ENCODE measurements at places on chromosomes 13 and 19.

DNA sequence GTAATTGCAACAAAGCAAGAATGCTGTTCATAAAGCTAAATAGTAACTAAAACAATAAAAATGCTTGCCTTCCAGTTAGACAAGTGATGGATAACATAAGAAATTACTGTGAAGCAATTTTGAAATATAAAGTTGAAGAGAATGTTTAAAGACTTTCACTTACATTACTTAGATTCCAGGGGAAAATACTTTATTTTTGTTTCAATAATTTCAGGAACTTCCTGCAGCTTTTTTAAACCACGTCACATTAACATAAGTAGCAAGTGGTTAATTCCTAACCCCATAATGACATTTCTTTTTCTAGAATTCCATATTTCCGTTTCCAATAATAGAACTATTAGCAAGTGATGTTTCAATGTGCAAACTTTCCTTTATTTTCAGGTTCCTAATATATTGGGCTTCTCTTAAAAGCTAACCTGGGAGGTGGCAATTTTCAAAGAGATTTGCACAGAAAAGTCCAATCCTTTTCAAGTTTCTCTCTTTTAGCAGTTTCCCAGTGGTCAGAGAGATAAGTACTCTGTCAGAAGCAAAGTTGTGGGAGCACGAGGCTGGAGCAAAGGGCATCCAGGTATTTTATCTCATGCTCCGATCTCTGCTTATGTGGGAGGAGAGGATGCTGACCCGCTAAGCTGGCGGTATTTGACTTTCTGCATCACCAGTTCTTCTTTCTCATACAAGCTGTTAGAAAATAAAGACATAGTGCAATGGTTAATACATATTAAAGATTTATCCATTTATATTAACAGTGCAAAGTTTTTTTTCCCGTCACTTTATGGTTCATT, 1025.3 kb downstream of the EFNB2 start:
- no peak for DNase-seq

DNA sequence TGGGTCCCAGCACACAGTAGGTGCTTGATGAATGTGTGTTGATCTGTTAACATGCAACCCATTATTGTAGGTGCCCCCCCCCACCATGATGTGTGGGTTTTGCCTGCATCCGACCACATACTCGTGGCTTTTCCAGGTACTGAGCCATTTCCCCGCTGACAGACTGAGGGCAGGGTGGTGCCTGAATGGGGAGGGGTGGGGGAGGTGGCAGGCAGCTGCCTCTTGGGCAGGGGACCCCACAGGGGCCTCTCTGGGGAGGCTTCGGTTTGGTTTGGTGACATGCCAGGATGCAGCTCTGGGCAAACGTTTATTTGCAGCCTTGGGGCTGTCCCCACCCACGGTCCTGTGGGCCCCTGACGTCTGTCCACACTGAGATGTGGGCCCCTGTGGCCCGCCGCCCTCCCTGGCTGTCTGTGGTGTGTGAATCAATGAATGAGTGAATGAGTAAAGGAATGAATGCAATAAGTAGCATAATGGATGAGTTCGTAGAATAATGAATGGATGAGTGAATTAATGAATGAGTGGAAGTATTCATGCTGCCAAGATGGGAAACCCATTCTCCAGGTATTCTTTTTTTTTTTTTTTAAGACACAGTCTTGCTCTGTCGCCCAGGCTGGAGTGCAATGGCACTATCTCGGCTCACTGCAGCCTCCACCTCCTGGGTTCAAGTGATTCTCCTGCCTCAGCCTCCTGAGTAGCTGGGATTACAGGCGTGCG, 9.0 kb upstream of the JUND start:
- peak; percentile 59 for DNase-seq

DNA sequence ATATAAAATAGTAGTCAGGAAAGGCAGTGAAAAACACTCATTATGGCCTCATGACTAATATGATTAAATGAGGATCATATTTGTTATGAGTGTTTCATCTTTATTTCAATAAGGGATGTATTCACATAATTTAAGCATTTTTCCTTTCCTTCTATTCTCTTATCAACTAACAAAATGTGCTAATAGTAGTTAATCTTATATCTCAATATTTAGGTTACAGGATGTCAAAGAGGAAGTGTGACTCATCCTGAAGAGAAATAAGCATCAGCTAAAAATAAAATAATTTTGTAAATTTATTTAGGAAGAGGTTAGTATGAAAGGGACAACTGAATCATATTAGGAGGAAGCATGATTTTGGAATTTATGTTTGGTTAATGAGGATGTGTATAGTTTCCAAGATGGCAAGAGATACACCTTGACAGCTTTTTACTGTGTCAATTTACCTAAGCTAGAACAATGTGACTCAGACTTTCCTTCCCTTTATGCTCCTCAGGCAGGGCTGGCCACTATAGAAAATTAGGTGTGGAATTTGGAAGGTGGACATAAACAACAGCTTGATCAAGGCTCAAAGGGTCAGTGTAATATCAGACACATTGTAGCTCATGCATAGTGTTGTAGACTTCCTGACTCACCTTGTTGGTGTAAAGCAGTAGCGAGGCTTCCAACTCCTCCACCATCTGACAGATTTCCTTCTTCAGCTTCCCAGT, 172.7 kb downstream of the SLITRK1 start:
- DNase-seq = no peak

- DNase-seq = no peak
Measured at GRCh38 chr13:98885600-98885999, 92.3 kb downstream of the DOCK9 start.

GRCh38 chr13:94033098-94033497, 446.4 kb downstream of the DCT start:
- DNase-seq = no peak

GRCh38 chr19:6911523-6911922, 24.1 kb downstream of the ADGRE1 start:
- DNase-seq = no peak

DNA sequence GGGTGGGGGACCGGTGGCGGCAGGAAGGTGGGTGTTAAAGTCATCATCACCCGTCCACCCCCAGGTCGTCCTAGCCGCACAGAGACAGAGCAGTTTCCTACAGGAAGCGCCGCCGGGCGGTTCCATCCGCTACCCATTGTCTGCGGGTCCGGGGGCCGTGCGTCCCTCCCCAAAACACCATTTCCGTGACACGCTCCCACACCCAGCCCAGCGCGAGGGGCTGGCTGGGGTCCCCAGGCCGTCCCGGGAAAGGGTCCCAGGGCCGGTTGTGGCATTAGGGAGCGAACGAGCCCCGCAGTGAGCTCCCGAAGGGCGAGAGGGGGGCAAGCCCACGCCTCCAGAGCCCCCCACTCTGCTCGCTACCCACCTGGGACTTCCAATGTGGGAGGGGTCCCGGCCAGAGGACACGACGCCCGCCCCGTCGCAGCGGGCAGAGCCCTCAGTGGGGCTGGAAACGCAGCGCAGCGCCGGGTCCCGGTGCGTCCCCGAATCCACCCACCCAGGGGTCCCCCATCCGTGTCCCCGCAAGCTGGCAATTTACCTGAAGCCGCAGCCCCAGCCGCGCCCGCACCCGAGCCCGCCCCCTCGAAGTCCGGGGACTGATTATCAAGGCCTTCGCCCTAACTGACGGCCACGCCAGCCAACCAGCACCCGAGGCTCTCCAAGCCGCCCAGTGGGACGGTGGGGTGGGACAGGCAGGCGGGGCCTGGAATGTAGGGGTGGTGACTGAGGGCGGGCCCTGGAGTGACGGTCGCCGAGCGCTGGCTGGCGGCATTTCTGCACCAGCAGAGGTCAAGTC, at the start of gene KANK3:
KANK3 (minus strand) TSS at position 579 of the 799 bp plus-strand sequence. CDS start 5,434 bp downstream, outside the sequence.
- peak; percentile 71 for DNase-seq

DNA sequence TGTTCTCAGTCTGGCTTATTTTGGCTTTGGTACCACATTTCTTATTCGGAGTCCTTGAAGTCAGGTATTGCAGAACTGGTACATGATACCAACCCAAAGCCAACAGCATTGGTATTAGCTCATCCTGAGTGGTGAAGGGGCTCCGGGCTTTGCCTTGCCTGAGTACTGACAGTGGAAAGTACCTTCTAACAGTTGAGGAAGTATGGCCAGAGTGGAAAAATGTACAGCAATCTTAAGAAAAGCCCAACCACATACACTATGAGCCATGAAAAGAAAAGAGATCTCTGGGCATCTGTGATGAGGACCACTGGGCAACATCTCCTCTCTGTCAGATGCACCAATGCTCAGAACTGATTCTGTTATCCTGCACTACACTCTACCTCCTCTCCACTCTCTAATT, 8.3 kb downstream of the LCP1 start:
- DNase-seq = no peak

DNA sequence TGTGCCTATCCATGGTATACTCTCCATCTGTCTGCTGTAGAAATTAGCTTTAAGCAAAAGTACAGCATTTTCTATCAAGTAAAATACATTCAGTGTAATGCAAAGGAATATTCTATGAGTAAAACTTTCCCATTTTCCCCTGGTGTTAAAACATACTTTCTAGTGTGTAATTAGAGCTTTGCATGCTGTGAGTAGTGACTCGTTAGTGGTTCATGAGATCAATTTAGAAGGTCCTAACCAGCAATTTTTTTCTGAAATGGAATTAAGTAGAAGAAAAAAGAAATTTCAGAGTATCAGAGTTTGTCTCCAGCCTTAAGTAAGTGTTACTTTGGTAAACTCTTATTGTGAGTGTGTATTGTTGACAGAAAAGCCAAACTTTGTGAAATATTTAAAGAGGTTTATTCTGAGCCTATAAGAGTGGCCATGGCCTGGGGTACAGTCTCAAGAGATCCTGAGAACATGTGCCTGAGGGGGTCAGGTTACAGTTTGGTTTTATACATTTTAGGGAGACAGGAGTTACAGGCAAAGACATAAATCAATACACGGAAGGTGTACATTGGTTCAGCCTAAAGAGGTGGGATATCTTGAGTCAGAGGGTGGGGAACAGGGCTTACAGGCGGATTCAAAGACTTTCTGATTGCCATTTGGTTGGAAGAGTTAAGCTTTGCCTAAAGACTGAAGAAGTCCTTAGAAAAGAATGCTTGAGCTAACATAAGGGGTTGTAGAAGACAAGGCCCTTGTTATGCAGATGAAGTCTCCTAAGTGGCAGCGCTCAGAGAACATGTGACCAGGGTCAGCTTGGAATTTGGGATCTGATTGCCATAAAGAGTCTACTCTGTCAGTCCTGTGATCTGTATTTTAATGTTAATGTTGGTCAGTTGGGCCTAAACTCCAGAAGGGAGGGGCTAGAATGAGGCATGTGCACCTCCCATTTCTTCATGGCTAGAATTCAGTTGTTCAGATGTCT, 25.5 kb downstream of the FAM187B start:
- no peak for DNase-seq

GRCh38 chr13:47420568-47420967, 523.7 kb upstream of the HTR2A start:
- DNase-seq = no peak

- DNase-seq = no peak
Measured at GRCh38 chr13:83003185-83003584, 879.1 kb downstream of the SLITRK1 start.

GRCh38 chr19:50639121-50640112, at the start of gene SYT3:
TSS of gene SYT3 (minus strand) at chr19:50639881. CDS start at chr19:50637411, 2,470 bp downstream.
- DNase-seq = no peak

DNA sequence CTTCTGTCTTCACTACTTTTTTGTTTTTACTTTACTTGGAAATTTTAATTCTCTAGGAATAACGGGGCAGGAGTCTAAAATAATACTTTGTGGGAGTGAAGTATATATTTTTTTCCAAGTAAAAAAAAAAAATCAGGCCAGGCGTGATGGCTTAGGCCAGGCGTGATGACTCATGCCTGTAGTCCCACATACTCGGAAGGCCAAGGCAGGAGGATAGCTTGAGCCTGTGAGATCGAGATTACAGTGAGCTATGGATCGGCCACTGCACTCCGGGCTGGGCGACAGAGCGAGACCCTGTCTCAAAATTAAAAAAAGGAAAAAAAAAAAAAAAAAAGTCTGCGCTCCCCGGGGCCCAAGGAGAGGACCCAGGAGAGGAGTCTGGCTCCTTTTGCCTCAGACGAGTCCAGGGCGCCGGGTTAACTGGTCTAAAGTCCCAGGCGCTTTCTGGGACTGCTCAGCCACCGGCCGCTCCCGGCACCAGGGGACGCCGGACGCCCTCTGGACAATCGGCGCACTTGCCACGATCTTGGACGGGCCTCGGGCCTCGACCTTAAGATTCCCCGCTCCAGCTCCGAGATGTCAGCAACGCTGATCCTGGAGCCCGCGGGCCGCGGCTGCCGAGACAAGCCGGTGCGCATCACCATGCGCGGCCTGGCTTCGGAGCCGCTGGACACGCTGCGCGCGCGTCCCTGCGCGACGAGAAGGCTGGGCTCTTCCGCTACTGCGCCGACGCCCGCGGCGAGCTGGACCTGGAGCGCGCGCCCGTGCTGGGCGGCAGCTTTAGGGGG, 2.7 kb upstream of the ZFP82 start:
- DNase-seq = no peak

- no peak for DNase-seq
Measured at GRCh38 chr19:609004-609346, 19.3 kb downstream of the HCN2 start.

- DNase-seq = no peak
Measured at GRCh38 chr13:85586422-85586831, 212.8 kb downstream of the SLITRK6 start.

DNA sequence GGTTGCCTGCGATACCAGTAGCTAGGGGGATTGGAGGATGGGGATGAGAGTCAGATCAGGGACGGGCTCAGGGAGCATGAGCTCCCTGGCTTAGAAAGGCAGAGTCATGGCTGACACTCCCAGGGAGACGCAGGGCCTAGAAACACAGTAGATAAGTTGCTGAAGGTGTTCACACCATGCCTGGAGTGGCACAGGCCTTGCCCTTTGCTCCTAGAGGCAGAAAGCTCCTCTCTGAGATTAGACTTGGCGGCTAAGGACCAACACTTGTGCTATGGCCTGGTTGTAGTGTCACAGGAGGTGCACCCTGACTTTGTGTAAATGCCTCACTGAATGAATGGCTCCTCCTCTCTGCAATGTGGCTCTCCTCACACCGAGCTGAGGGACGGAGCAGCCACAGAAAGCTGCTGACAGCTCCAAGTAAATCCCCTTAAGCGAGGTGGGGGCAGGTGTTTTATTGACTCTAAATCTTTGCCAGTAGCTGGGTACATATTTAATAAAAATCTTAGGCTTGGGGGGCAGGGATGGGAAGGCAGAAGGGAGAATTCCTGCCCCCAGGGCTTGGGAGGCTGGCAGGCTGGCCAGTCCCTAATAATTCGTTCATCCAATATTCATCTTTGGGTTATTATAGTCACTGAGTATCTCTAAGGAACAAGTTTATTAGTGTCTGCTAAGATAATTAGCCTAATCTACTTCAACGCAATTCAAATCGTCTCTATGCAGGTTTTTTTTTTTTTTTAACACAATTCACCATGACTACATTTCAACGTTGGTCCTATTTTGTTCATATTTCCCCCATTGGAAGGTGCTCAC, 54.9 kb downstream of the SIAH3 start:
- DNase-seq = no peak

GRCh38 chr13:28597641-28598040, 61.3 kb upstream of the POMP start:
- no peak for DNase-seq

- DNase-seq = no peak
Measured at GRCh38 chr13:24668955-24669582, 11.1 kb upstream of the ATP12A start.

- DNase-seq = no peak
Measured at GRCh38 chr19:4974880-4975469, 6.1 kb downstream of the KDM4B start.

All from stimulated activated CD8-positive, alpha-beta memory T cell treated with anti-CD3 and anti-CD28 coated beads, Interleukin-4, amount 100 ng/mL, for 4 hours (primary cell).